ENCODE measurements at places on chromosomes 5 and 9. TPM values are rescaled to one million over a fixed set of nuclear protein-coding genes. Genes with fewer than 3 reads are reported as not detected.

ADGRV1 gene
- 1.8 TPM for total RNA-seq

- DNase-seq: no peak
- H3K27ac ChIP-seq: no peak overlapping the region
- no peaks in the 10 kb centered on the region for H3K4me1 ChIP-seq
- H3K27me3 ChIP-seq: no peaks in the 10 kb centered on the region
- H3K4me3 ChIP-seq: no peak overlapping the region
Measured at GRCh38 chr9:18675973-18676372, 202.0 kb downstream of the ADAMTSL1 start.

- H3K4me1 ChIP-seq: no peaks in the 10 kb centered on the region
- no peak for DNase-seq
- H3K4me3 ChIP-seq: no peak overlapping the region
Measured at GRCh38 chr5:98753507-98753906, 20.0 kb upstream of the RGMB start.

DNA sequence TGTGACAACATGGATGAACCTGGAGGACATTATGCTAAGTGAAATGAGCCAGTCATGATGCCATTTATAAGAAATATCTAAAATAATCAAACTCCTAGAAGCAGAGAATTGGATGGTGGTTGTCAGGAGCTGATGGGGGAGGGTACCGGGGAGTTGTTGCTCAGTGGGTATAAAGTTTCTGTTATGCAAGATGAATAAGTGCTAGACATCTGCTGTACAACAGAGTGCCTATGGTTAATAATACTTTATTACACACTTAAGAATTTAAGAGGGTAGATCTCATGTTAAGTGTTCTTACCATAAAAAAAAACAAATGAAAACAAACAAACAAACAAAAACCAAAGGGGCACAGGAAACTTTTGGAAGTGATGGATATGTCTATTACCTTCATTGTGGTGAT, 13.0 kb upstream of the CCDC69 start:
- peaks cover 38% of the 10 kb centered on the region for H3K4me1 ChIP-seq
- no peaks in the 10 kb centered on the region for H3K36me3 ChIP-seq
- DNase-seq: no peak
- H3K4me3 ChIP-seq: no peak overlapping the region
- H3K27ac ChIP-seq: peak overlapping the region; percentile 42
- H3K27me3 ChIP-seq: no peaks in the 10 kb centered on the region

ZNF454 gene
- 2.6 TPM for total RNA-seq

DNA sequence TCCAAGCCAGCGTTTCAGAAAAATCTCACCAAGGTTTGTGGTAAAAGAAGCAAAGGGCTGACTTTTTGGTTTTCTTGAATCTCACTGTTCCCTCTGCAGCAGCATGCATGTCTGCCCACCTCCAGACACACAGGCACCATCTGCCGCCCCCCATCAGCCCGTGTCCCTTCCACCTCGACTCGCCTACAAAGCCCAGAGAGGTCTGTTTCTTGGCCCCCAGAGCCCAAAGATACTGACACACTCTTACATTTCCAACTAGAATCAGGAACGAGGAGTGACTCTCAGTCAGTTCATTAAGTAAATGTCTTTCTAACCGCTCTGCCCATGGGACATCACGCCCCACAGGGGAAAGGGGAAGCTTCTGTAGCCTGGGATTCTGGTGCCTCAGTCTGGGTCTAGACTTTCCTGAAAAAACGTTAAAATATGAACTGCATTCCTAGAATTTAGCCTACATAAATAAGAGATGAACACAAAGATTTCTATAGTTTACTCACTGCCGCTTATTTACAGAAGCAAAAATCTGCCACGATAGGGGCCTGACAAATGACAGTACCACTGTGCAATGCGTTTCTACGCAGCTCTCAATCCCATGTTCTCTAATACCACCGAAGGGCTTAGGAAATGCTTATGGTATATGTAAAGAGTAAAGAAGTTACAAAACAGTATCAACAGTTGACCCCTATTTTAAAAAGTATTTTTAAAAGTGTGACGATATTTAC, 4.1 kb downstream of the IL4 start:
- H3K4me3 ChIP-seq: no peak overlapping the region
- no peak overlapping the region for H3K27ac ChIP-seq
- peak; percentile 16 for DNase-seq
- H3K36me3 ChIP-seq: no peaks in the 10 kb centered on the region
- no peaks in the 10 kb centered on the region for H3K27me3 ChIP-seq

EPB41L4B gene
- 15.3 TPM for total RNA-seq

DNA sequence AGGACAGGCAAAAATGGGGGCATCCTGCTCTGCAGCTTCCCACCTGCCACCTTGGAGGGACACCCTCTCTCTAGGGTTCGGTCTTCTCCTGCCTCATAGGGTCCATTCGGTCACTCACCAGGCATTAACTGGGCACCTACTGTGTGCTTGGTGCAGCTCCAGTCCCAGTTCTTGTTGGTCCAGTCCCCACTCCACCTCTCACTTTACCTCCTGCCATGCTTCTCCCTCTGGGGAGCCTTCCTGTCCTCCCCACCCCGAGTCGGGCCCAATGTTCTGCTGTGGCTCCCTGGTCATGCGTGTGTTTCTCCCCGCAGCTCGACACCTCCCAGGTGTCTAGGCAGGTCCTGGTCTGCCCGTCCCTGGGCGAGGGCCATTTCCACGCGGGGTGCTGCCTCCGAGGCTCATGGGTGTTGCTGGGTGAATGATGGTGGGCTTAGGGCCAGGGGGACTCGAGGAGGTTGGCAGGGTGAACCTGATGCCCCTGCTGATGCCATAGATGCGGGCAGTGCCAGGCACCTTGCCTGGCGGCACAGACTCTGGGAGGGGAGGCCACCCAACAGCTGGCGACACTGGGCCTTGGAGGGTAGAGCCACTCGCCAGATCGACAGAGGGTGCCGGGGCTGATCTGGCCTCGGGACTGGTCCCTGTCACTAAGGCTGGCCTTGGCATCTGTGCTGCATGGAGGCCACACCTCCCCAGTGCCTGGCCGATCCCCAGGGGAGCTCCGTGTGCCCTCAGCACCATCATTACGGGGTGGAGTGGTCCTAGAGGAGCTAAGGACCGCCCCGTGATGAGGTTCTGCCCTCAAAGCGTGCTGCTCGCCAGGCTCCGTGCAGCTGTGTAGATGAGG, 66.0 kb upstream of the RNU6ATAC start:
- H3K27me3 ChIP-seq: no peaks in the 10 kb centered on the region
- peaks cover 21% of the 10 kb centered on the region for H3K4me1 ChIP-seq
- no peaks in the 10 kb centered on the region for H3K36me3 ChIP-seq
- peak overlapping the region; percentile 42 for H3K27ac ChIP-seq
- no peak for DNase-seq

CAPSL gene
- not detected for total RNA-seq

NUDT12 gene
- 11.5 TPM for total RNA-seq

- H3K36me3 ChIP-seq: no peaks in the 10 kb centered on the region
- DNase-seq: no peak
- H3K4me3 ChIP-seq: no peak overlapping the region
- H3K4me1 ChIP-seq: no peaks in the 10 kb centered on the region
Measured at GRCh38 chr9:115042781-115043509, 75.0 kb downstream of the TNC start.

PCDHB15 gene
- 3.2 TPM for total RNA-seq

DNA sequence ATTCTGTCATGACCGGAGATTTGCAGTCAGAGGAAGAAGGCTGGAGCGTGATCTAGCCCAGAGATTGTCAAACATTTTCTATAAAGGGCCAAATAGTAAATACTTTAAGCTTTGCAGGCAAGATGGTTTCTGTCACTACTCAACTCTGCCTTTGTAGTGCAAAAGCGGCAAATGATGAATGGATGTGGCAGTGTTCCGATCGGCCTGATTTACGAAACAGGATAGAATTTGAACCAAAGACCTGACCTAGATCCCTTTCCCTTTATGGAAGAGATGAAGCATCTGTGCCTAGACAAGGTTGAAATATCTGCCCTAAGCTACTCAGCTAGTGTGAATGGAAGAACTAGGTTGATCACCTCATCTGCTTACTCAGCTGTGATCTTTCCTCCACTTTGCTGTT, 209.5 kb downstream of the YTHDC2 start:
- H3K27ac ChIP-seq: no peak overlapping the region
- H3K27me3 ChIP-seq: no peaks in the 10 kb centered on the region
- H3K4me3 ChIP-seq: no peak overlapping the region
- no peaks in the 10 kb centered on the region for H3K4me1 ChIP-seq
- no peaks in the 10 kb centered on the region for H3K36me3 ChIP-seq

DNA sequence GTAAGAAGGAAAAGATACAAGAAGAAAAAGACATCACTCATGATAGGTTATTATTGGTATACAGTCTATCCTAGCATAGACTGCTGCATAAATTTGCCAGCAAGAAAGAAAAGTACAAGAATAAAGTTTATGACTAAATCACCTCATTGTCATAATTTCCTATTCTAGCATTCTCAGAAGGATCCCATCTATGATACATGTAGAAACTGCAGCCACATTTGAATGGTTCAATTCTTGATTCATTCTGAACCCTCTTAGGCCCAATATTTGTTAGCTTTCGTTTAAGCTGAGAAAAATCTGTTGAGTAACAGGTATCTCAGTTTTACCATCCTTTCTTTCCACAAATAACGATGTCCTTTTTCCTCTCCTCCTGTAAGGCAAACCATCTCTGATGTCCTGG, 21.2 kb downstream of the INVS start:
- H3K4me3 ChIP-seq: no peak overlapping the region
- no peaks in the 10 kb centered on the region for H3K36me3 ChIP-seq
- H3K4me1 ChIP-seq: no peaks in the 10 kb centered on the region
- no peak for DNase-seq

- peaks cover 27% of the 10 kb centered on the region for H3K36me3 ChIP-seq
- DNase-seq: peak; percentile 68
- H3K4me3 ChIP-seq: no peak overlapping the region
Measured at GRCh38 chr9:109035684-109036423, 22.6 kb upstream of the CTNNAL1 start.

GRCh38 chr5:17182981-17183380, 34.5 kb upstream of the BASP1 start:
- H3K4me3 ChIP-seq: no peak overlapping the region
- no peak for DNase-seq
- H3K27me3 ChIP-seq: no peaks in the 10 kb centered on the region
- no peaks in the 10 kb centered on the region for H3K4me1 ChIP-seq

- H3K4me3 ChIP-seq: no peak overlapping the region
- H3K27ac ChIP-seq: no peak overlapping the region
- H3K27me3 ChIP-seq: no peaks in the 10 kb centered on the region
Measured at GRCh38 chr9:85246541-85246940, 495.2 kb downstream of the AGTPBP1 start.

STOML2 gene
- total RNA-seq: 114 TPM

ALG2 gene
- 26.2 TPM for total RNA-seq

DNA sequence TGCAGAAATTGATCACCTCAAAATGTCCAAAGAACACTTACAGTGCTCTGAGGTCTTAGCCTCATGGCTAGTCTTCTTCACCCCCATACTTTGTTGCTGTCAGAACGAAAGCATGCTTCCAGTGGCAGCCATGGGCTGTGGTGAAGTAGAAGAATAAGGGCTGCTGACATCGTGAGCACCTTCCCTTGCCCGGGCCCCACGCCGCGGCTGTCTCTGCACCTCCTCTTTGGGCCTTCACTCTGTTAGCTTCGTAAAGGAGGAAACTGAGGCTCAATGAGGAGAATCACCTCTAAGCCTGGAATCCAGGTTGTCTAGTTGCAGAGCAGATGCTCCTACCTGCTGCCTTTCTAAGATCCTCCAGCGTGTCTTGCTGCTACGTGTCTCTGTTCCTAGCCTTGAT, 139.5 kb upstream of the SLC28A3 start:
- H3K36me3 ChIP-seq: no peaks in the 10 kb centered on the region
- no peak overlapping the region for H3K27ac ChIP-seq
- H3K27me3 ChIP-seq: no peaks in the 10 kb centered on the region

- no peak overlapping the region for H3K27ac ChIP-seq
- H3K36me3 ChIP-seq: no peaks in the 10 kb centered on the region
- H3K4me1 ChIP-seq: peaks cover 5% of the 10 kb centered on the region
- H3K27me3 ChIP-seq: no peaks in the 10 kb centered on the region
- no peak for DNase-seq
Measured at GRCh38 chr9:130996676-130997394, 12.1 kb upstream of the LAMC3 start.

GRCh38 chr9:136024696-136025316, 63.6 kb upstream of the UBAC1 start:
- no peak overlapping the region for H3K27ac ChIP-seq
- peaks cover 9% of the 10 kb centered on the region for H3K36me3 ChIP-seq
- H3K4me3 ChIP-seq: no peak overlapping the region
- DNase-seq: no peak
- H3K4me1 ChIP-seq: no peaks in the 10 kb centered on the region

GRCh38 chr5:92613546-92613945, 967.5 kb downstream of the NR2F1-AS1 start:
- no peak overlapping the region for H3K27ac ChIP-seq
- no peak overlapping the region for H3K4me3 ChIP-seq
- H3K4me1 ChIP-seq: no peaks in the 10 kb centered on the region
- DNase-seq: no peak

ST8SIA4 gene
- 2.4 TPM for total RNA-seq

LIX1 gene
- total RNA-seq: not detected

FAM169A gene
- 5.0 TPM for total RNA-seq

RNF183 gene
- not detected for total RNA-seq

GRCh38 chr5:1792842-1793266, 6.8 kb downstream of the MRPL36 start:
- peaks cover 9% of the 10 kb centered on the region for H3K4me1 ChIP-seq
- DNase-seq: no peak
- H3K4me3 ChIP-seq: no peak overlapping the region
- H3K36me3 ChIP-seq: peaks cover 7% of the 10 kb centered on the region
- no peaks in the 10 kb centered on the region for H3K27me3 ChIP-seq

GRCh38 chr9:123997665-123998277, 13.8 kb upstream of the LHX2 start:
- peaks cover 56% of the 10 kb centered on the region for H3K27me3 ChIP-seq
- H3K27ac ChIP-seq: no peak overlapping the region
- H3K4me3 ChIP-seq: no peak overlapping the region
- no peak for DNase-seq
- peaks cover 25% of the 10 kb centered on the region for H3K4me1 ChIP-seq
- H3K36me3 ChIP-seq: no peaks in the 10 kb centered on the region

DNA sequence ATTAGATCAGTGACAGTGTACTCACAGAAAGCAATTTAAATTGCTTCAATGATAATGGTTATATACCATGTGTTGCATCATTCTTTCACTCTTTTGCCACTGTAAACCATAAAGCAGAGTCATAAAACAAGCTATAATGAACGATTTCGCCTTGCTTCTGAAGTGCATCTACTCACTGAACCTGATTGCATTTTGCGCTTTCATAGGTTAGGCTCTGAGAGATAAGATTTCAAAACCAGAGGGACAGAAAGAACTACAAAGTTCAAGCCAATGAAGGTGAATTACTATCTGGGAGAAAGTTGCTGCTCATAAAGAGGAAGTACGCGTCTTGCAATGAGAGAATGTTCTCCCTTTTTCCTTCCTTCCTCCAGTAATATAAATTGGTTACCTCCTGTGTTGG, 412.7 kb downstream of the CETN3 start:
- DNase-seq: no peak
- H3K27ac ChIP-seq: no peak overlapping the region
- no peaks in the 10 kb centered on the region for H3K36me3 ChIP-seq
- H3K27me3 ChIP-seq: no peaks in the 10 kb centered on the region
- H3K4me3 ChIP-seq: no peak overlapping the region
